ENCODE measurements at places on chromosomes 6 and 20.

GRCh38 chr6:112691289-112691688 is 344.2 kb downstream of the RFPL4B start:
- DNase-seq, result no peak

GRCh38 chr6:97423190-97423589 is 140.2 kb upstream of the MMS22L start:
- no peak for DNase-seq

- DNase-seq, result no peak
Measured at GRCh38 chr20:42027746-42028268, 409.6 kb upstream of the CHD6 start.

- DNase-seq, result no peak
Measured at GRCh38 chr20:2700913-2701620, 8.5 kb downstream of the EBF4 start.

- DNase-seq, result no peak
Measured at GRCh38 chr6:109722011-109722410, 30.9 kb downstream of the FIG4 start.

- no peak for DNase-seq
Measured at GRCh38 chr6:48183811-48184605, 73.0 kb upstream of the PTCHD4 start.

GRCh38 chr20:16095226-16095625 is 478.0 kb downstream of the KIF16B start:
- DNase-seq, result no peak

- peak; percentile 42 for DNase-seq
Measured at GRCh38 chr6:33632558-33633039, 11.5 kb downstream of the ITPR3 start.

GRCh38 chr20:29123861-29124260 is 2133.6 kb upstream of the DEFB115 start:
- DNase-seq, result no peak

GRCh38 chr20:51543422-51543788 is 886 bp upstream of the NFATC2 start:
- DNase-seq, result no peak

DNA sequence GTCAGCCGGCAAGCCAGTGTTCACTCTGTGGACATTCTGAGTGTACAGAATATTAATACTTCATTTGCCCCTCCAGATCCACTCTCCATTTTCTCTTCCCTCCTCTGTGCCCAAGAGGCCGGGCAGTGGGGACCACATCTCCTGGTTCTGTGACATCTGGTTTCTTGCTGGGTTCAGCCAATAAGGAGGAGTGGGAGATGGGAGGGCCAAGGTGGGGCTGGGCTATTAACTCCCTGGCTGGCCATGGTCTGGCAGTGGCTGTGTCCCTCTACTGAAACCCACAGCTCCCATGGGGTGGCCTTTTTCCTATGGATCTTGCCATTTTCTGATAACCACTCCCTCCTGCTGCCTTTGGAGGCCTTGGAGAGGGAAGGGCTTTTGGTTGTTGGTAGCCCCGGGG is 30.0 kb upstream of the SALL4 start:
- no peak for DNase-seq

DNA sequence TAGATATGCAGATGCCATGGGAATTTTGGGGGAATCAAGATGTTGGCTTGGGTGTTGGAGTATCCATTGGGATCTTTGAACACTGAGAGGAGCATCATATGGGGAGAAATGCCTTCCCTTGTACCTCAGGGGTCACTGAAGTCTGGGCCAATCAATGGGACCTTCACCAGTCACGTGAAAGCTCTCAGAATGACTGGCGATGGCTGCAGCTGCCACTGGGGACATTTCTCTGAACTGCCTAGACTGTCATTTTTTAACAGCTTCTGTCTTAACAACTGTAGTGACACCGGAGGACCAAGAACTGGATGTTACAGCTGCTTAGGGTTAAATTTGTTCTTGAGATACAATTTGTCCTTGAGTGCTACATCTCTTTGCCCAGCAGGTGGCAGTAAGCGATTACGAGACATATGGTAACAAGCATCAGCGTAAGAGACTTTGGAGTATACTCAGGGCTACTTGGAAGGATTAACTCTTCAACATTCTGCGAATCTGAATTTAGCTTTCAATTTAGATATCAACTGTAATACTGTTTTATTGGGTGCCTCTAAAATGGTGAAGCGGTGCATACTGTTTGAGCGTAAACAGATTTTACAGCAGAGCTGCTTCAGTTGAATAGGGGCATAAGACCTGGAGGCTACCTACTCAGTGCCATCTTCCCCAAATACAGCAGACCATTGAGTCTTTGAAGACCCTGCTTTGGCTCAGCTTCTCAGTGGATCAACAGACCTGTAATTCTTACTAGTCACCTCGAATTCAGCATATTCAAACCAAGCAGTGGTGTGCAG is 36.0 kb downstream of the CCN2 start:
- DNase-seq, result peak; percentile 9

GRCh38 chr6:36593569-36594028 is 563 bp upstream of the SRSF3 start:
- peak; percentile 32 for DNase-seq

DNA sequence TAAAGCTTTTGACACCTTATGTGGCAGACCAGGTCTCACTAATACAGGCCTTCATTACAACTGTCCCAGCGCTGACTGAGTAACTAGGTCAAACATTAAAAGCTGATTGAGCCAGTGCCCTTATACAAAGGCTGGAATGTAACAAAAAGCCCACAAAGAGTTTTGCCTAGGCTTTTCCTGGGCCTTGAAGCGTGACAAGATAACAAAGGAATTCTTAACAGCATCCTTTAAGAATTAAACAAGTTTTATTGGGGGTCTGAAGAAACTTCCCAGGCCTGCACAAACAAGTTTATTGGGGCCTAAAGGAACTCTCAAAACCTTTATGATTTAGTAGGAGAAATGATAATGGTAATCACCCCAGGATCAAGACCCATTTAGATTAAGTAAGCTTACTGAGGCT is 267.6 kb upstream of the FAM83B start:
- DNase-seq, result no peak

DNA sequence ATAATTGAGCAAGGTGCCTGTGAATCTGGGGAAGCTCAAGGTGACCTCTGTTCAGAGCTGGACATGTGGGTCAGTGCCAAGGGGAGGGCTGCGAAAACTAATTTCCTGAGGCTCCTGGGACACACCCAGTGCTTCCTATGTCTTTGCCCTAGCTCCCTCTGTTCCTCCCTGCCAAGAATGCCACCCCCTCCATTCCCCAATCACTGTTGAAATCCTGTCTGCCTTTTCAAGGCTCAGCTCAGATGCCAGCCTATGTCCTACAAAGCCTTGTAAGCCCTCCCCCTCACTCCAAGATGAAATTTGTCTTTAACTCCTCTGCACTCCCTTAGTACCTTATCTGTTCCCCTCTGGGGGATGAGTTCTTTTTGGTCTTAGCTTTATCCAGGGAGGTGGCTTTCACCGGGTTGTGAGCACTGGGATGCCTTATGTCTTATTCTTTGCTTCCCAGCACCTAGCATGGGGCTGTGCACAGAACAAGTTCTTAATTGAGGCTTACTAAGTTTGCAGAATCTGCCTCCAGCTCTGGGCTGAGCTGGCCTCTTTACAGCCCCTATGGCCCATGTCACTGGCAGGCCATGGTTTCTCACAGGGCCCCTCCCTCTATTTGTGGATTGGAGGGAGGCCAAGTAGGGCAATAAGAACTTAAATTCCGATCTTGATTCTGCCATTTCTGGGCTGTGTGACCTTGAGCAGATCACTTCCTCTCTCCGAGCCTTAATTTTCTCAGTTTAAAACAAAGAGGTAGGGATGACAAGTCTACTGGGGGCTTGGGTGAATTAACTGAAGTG is 51.5 kb upstream of the EPB41L1 start:
- no peak for DNase-seq

GRCh38 chr6:36484736-36485135 is 41.9 kb downstream of the KCTD20 start:
- no peak for DNase-seq

GRCh38 chr6:56683882-56684281 is 41.2 kb upstream of the DST start:
- no peak for DNase-seq
